ENCODE measurements at places on chromosomes 13 and 19. TPM values are rescaled to one million over a fixed set of nuclear protein-coding genes. Genes with fewer than 3 reads are reported as not detected.

HS6ST3 gene
- 0.49 TPM for total RNA-seq

CGB2 gene
- total RNA-seq, result not detected

LAIR2 gene
- total RNA-seq, result not detected

LCP1 gene
- 14.4 TPM for total RNA-seq

GFY gene
- not detected for total RNA-seq

TYROBP gene
- total RNA-seq, result 8.4 TPM

LILRA5 gene
- 8.5 TPM for total RNA-seq

BCAM gene
- 95.7 TPM for total RNA-seq

DIRAS1 gene
- total RNA-seq, result 222 TPM

ARRDC2 gene
- total RNA-seq, result 15.7 TPM

UBL3 gene
- total RNA-seq, result 18.6 TPM

TNFSF9 gene
- total RNA-seq, result not detected

KIR3DL1 gene
- not detected for total RNA-seq

- DNase-seq, result no peak
Measured at GRCh38 chr19:33055718-33056117, 9.0 kb downstream of the RHPN2 start.

GRCh38 chr13:99279637-99280036 is 21.5 kb upstream of the GPR18 start:
- DNase-seq, result no peak

GRCh38 chr19:48308631-48309586 is 16.4 kb upstream of the EMP3 start:
- no peak for DNase-seq

DNA sequence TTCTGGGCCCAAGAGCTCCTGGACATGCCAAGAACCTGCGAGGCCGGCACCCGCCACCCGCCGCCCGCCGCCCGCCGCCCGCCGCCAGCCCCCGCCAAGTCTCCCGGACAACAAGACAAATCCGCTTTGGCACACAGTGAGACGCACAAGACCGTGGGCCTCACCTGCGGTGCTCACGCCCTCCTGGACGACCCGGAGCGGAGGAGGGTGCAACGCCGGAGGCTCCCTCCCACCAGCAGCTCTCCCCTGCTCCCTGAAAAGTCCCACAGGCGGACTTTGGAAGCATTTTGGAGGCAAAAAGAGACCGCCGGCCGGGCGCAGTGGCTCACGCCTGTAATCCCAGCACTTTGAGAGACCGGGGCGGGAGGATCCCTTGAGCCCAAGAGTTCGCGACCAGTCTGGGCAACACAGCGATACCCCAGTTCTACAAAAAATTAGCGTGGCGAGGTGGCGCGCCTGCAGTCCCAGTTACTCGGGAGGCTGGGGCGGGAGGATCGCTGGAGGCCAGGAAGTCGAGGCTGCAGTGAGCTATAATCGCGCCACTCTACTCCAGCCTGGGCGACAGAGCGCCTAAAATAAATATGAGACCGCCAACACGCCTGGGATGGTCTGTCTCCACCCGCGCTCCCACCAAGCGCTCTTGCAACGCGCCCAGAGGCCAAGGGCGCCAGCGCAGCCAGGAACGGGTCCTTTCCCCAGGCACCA is 783 bp downstream of the RHPN2 start:
- DNase-seq, result no peak

DNA sequence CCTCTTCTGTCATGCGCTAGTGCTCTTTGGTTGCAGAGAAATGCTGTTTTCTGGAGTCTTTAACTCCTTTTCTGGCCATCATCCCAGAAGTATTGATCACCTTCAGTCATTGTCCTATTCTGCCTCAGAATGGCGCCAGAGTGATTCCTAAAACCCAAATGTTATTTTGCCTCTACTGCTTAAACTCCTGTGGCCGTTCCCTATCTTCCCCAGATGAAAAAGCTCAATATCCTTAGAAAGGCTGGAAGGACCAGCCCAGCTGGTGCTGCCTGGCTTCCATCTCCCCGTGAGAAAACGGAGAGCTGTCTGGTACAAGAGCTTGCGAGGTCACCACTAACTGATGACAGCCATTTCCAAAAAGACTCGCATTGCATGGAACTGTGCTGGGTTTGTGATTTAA is 179.1 kb downstream of the RBM26 start:
- DNase-seq, result no peak

GRCh38 chr13:84466461-84466860 is 584.2 kb upstream of the SLITRK1 start:
- DNase-seq, result no peak

DNA sequence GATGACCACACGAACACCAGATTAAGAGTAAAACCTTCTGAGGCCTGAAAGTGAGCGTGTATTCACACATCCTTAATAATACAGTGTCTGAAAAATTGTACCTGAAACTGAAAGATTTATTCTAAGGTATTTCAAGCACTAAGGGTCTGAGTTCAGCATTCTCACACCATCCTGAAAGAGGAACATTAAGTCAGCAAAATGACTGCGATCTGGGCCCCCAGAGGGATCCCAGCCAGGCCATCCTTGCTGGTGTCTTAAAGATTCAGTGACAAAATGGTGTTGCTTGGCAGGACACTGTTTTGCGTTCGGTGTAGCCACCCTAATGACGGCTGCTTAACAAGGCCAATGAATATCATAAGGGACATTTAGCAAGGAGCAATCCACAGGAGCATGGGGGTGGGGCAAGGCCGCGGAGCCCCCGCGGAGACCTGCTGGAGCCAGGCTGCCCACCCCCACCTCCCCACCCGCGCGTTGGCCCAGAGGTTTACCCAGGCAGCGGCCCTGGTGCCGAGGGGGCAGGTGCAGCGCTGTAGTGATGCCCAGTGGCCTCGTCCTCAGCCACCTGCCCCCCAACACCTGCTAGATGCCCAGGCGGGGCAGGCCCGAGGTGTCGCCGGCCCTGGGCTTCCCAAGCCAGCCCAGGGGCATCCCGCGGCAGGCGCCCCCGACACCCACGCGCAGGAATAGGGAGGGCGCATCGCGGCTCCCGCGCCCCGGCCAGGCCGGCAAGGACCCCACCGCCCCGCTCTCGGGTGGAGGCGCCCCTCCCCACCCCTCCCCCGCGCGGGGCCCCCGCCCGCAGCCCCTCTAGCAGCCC is 742 bp downstream of the NALCN start:
- DNase-seq, result peak; percentile 14

DNA sequence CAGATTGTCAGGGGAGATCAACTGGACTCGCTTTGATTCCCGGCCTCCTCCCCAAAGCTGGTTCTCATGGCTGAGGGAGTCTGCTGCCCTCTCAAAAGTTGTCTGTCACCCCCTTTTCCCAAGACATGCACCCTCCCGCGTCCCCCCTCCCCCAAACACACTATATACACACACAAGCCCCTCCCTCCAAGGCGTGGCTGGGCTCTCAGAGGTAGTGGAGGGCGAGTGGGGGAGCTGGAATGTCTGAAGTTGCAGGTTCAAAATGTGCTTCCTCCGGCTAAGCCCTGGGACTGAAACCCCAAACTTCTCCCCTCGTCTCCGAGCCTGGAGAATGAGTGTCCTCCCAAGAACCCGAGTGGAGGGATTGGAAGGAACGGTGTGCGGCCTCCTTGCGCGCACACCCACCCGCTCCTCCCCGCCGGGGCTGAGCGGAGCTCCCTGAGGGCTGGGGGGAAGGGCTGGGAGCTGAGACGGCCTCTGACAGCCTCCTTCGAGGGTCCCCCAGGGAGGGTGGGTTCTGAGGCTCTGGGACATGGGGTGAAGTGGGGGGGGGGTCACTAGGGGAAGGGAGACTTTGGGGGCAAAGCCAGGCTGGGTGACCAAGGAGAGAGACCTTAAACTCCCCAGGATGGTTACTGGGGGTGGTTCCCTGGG is 9.9 kb upstream of the MEIS3 start:
- DNase-seq, result no peak

GRCh38 chr13:111486801-111487200 is 166.4 kb downstream of the TEX29 start:
- no peak for DNase-seq

- no peak for DNase-seq
Measured at GRCh38 chr19:6260376-6260775, 19.4 kb downstream of the MLLT1 start.

- DNase-seq, result no peak
Measured at GRCh38 chr19:3075605-3076431, 13.5 kb upstream of the TLE5 start.

DNA sequence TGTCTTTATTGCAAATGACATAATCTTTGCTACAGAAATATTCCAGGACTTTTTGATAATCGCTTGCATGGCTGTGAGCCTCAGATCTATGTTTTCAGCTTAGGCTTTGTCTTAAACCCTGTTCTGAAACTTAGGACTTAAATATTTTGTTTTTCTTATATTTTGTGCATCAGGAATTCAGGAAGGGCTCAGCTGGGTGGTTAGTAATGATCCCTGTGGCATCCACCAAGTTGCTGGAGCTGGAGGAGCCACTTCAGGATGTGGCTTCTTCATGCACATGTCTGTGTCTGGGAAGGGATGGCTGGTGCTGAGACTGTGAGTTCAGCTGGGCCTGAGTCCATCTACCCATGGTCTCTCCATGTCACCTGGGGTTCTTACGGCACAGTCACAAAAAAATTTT is 48.9 kb upstream of the LRCH1 start:
- no peak for DNase-seq

GRCh38 chr13:109275852-109276251 is 510.5 kb downstream of the IRS2 start:
- DNase-seq, result no peak

DNA sequence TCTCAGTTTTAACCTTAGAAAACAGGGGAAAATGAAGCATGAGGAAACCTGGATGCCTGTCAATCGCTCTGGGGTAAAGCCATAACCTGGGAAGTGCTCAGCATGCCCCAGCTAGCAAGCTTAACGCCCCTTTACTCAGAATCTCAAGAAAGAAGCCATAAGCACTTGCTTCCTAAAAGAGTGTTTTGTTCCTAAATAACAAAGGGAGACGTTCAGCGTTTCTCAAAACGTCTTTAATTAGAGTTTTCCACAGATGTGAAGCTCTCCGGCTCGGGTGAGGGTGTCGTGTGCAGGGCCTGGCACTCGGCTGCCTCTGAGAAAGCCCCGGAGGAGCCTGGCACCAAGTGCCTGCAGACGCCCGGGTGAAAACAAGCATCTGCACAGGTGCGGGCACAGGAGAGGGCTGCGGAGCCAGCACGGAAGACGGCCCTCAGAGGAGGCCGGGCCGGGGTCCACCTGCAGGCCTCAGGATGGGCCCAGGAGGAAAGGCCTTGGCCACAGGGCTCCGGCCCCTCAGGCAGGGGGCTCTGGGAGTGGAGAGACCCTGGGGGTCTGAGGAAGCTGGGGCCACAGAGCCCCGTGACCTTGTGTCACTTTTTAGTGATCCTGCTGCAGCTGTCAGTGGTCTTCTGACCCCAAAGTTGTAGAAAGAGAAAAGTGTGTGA is 6.2 kb downstream of the GAS6 start:
- no peak for DNase-seq

DNA sequence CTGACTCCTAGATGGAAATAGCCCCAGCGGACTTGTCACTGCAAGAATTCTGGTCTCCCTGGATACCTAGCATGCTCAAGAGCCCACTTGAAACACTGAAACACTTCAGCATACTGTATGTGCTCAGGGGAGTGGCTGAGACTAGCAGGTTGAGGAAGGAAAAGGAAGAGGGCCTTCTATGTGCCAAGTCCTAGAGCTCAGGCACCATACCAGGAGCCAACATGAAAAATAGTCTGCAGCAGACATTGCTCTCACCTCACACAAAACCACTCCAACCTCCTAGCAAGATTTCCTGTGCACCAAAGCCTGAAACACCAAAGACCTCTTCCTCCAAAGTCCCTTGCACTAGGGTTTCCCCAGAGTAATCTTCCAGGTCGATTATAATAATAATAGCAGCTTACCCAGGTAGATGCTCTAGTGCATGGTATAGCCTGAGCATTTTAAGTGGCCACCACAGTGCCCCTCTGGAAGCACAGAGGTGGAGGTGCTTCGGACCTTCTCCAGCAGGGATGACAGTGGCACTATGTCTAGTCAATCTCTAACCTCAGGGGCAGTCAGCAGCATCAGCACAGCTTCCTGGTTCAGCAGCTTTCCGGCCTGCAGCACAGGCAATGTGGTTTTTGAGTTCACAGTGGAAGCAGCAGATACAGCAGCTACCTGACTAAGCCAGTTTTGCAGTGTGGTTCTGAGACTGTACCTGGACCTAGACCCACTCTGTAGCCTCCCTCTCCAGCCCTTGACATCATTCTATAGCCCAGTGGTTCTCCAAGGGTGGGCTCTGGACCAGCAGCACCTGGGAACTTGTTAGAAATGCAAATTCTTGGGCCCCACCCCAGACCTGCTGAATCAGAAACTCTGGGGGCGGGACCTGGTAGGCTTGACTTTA is 45.6 kb upstream of the UBE2L5 start:
- no peak for DNase-seq

GRCh38 chr13:43088093-43088511 is 64.7 kb downstream of the DNAJC15 start:
- DNase-seq, result no peak

DNA sequence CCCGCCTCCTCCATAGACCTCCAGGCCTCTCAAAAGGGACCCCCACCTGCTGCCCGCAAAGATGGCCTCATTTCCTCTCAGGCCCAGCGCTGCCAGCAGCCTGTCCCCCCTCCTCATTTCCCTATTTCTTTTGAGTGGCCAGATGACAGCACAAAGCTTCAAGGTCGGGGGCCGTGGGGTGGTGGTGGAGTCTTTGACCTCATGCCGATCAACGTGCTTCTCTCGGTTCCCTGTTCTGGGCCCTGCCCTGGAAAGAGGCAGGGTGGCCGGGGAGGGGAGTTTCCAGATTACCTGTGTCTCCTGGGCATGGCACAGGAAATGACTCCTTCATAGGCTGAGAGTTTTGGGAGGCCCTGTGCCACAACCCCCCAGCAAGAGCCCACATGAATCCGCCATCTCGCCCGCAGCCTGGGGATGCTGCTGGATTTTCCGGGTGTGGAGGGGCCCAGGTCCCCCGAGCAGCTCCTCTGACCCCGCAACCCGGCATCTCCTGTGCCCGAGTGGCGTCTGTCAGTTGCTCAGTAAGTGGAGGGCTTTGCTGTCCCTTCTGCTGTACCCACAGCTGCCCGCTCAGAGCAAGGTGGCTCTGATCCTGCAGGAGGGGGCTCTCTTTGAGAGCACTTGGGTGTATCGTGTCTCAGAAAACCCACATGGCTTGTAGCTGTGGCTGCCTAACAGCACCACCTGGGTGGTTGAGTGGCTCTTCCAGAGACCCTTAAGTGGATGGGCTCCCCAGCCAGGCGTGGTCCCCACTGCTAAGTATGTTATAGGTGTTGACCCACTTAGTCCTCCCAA is 139.4 kb downstream of the SIPA1L3 start:
- no peak for DNase-seq

- DNase-seq, result no peak
Measured at GRCh38 chr13:110496281-110496680, 65.2 kb downstream of the RAB20 start.

- DNase-seq, result peak; percentile 43
Measured at GRCh38 chr19:49056101-49056901, 1.2 kb downstream of the CGB7 start.

Measured in heart right ventricle (tissue), 16 donors.